RWPE2 (cell line): ENCODE measurements at places on chromosomes 16 and 17.

DNA sequence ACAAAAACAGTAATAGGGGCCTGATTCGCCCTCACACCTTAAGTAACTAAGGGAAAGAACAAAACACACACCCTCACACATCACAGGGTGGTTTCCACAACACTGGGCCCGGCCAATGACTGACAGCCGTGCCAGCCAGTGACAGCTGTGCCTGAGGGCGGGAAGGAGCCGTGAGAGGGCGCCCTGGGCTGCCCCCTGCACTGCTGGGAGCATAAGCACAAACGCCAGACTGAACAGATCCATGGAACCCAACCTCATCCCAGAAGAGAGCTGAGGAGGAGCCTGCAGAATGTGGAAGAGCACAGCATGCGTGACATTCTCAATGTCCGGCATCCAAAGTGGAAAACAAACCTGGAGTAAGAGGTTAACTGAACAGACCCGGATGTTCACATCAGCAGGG lies 16.0 kb downstream of the CSNK1D start:
- no peaks in the 10 kb centered on the region for H3K4me1 ChIP-seq
- no peak for DNase-seq
- H3K4me3 ChIP-seq = no peak overlapping the region
- no peak overlapping the region for H3K27ac ChIP-seq

- H3K4me1 ChIP-seq = no peaks in the 10 kb centered on the region
- DNase-seq = no peak
Measured at GRCh38 chr17:76953946-76954345, 85.7 kb downstream of the MGAT5B start.

DNA sequence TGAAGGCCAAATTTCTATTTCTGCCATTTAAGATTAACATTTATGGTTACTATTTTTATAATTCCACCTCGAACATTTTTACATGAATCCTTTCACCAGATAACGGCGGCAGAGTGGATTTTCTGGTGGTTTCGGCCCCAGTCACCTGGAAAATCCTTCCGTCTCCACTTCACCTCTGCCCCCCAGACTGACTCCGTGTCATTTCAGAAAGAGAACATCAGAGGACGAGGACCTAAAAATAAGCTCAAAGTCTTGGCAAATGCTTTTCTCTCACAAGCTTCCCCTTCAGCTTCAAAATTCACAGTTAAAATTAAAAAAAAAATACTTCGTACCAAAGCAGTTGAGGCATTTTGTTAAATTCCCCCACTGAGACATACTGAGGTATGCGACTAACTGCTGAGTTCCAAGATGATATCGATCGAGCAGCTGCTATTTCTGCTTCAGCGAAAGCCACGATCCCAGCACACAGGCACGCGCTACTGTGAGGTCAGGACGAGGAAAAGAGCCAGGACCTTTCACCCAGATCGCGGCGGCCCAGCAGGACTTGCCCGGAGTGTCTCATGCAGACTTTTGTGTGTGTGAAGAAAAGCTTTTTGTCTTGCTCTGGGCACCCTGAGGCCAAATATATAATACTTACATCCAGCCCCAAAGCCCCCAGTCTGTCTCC lies 36.8 kb downstream of the ASPA start:
- no peaks in the 10 kb centered on the region for H3K27me3 ChIP-seq
- H3K4me1 ChIP-seq = no peaks in the 10 kb centered on the region

DNA sequence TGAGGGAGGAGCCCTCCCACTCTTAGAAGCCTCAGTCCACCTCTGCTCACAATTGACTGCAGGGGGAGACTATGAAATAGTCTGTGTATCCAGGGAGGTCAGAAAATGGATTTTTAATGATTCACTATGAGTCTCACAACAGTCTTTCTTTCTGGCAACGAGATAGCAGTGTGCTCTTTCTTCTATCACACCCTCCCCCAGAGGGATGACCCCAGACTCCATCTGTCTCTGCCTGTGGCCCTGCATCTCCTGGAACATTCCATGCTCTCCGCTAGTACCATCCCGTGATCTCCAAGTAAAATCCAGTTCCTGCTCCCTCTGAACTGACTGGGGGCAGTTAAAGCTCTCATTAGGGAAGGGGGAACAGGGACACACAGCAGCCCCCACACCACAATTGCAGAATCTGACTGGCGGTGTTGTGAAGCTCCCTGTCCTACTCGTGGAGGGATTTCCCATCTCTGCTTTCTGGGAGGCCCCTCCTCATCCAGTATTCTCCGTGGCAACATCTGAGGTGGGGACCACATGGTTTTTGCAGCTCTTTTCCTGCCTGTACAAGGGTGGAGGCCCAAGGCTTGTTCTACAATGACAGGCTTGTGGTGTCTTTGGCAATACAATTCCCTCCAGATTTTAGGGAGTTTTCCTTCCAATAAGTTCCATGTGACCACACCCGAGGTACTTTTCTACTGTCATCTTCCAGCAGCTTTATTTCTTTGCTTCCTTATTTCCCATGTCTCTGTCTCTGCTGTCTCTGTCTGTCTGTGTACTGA lies 19.4 kb downstream of the NATD1 start:
- no peak overlapping the region for H3K4me3 ChIP-seq
- no peaks in the 10 kb centered on the region for H3K4me1 ChIP-seq
- H3K27me3 ChIP-seq = no peaks in the 10 kb centered on the region
- H3K36me3 ChIP-seq = no peaks in the 10 kb centered on the region
- H3K27ac ChIP-seq = no peak overlapping the region

DNA sequence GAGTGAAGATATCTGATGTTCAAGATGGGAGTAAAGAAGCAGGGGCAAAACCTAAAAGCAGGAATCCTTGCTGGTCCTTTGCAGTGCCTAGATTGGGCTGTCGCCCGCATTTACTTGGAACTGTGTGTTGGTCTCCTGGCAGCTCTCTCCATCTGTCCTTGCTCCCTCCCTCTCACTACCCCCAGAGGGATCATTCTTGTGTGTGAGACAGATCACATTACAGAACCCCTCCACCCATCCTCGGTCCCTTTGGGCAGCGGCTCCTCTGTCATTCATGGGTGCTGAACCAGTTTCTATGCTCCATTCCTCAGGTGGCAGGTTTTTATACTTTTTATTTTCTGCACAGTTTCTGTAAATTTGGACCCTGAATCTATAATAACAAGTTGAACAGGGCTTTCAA lies 99.4 kb upstream of the MYOCD start:
- H3K27me3 ChIP-seq = no peaks in the 10 kb centered on the region
- H3K36me3 ChIP-seq = no peaks in the 10 kb centered on the region
- no peaks in the 10 kb centered on the region for H3K4me1 ChIP-seq

DNA sequence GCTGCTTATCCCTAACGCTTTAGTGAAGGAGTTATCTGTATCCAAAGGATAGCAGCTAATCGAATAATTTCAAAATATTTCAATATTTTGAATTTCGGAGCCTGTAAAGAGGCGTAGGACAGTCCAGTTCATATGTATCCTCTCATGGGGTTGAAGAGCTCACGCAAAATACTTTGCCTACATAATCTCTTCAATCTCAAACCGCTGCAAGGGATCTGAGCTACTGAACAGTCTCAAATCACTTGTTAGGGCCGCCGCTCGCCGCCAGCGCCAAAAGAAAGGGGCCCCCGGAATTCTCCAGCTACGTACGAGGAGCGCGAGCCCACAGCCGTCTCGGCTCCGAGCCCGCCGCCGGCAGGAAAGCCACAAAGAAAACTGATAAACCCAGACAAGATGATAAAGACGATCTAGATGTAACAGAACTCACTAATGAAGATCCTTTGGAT lies 601 bp upstream of the RFWD3 start:
- H3K27me3 ChIP-seq = no peaks in the 10 kb centered on the region
- H3K27ac ChIP-seq = peak overlapping the region; percentile 51
- peaks cover 38% of the 10 kb centered on the region for H3K36me3 ChIP-seq
- peaks cover 5% of the 10 kb centered on the region for H3K4me1 ChIP-seq
- DNase-seq = no peak

- DNase-seq = no peak
- H3K4me3 ChIP-seq = peak overlapping the region; percentile 38
- peaks cover 65% of the 10 kb centered on the region for H3K36me3 ChIP-seq
- peak overlapping the region; percentile 94 for H3K27ac ChIP-seq
Measured at GRCh38 chr17:17822189-17822588, 14.6 kb downstream of the SREBF1 start.

GRCh38 chr17:45949755-45950320 lies 49.2 kb upstream of the STH start:
- no peak overlapping the region for H3K27ac ChIP-seq
- no peaks in the 10 kb centered on the region for H3K4me1 ChIP-seq
- no peaks in the 10 kb centered on the region for H3K36me3 ChIP-seq
- H3K4me3 ChIP-seq = no peak overlapping the region
- H3K27me3 ChIP-seq = peaks cover 29% of the 10 kb centered on the region

GRCh38 chr17:31490671-31491375 lies 99.3 kb downstream of the RAB11FIP4 start:
- H3K4me3 ChIP-seq = no peak overlapping the region
- H3K27ac ChIP-seq = no peak overlapping the region
- no peaks in the 10 kb centered on the region for H3K27me3 ChIP-seq
- DNase-seq = no peak
- no peaks in the 10 kb centered on the region for H3K36me3 ChIP-seq

GRCh38 chr17:30443721-30444120 lies 33.5 kb upstream of the GOSR1 start:
- no peak overlapping the region for H3K27ac ChIP-seq
- H3K4me1 ChIP-seq = no peaks in the 10 kb centered on the region
- peaks cover 11% of the 10 kb centered on the region for H3K36me3 ChIP-seq

- H3K36me3 ChIP-seq = peaks cover 4% of the 10 kb centered on the region; the same call in 1 of the 2 replicates
- H3K27ac ChIP-seq = peak overlapping the region; percentile 89
- peaks cover 62% of the 10 kb centered on the region for H3K4me1 ChIP-seq
- no peaks in the 10 kb centered on the region for H3K27me3 ChIP-seq
- no peak overlapping the region for H3K4me3 ChIP-seq
- peak; percentile 84 for DNase-seq
Measured at GRCh38 chr17:57902800-57903759, 52.1 kb downstream of the CUEDC1 start.

- no peaks in the 10 kb centered on the region for H3K27me3 ChIP-seq
- H3K36me3 ChIP-seq = peaks cover 4% of the 10 kb centered on the region; the same call in 1 of the 2 replicates
- peaks cover 32% of the 10 kb centered on the region for H3K4me1 ChIP-seq
- no peak overlapping the region for H3K27ac ChIP-seq
- no peak overlapping the region for H3K4me3 ChIP-seq
Measured at GRCh38 chr16:19123535-19124178, 9.9 kb downstream of the ITPRIPL2 start.

- peak overlapping the region; percentile 15 for H3K27ac ChIP-seq
- H3K4me3 ChIP-seq = no peak overlapping the region
- H3K36me3 ChIP-seq = peaks cover 5% of the 10 kb centered on the region; the same call in 1 of the 2 replicates
- H3K4me1 ChIP-seq = peaks cover 11% of the 10 kb centered on the region
- no peaks in the 10 kb centered on the region for H3K27me3 ChIP-seq
Measured at GRCh38 chr17:81339191-81339533, 44.1 kb upstream of the SLC38A10 start.

- no peaks in the 10 kb centered on the region for H3K27me3 ChIP-seq
- H3K36me3 ChIP-seq = peaks cover 44% of the 10 kb centered on the region
- H3K27ac ChIP-seq = peak overlapping the region; percentile 80
- peak; percentile 71 for DNase-seq
- no peak overlapping the region for H3K4me3 ChIP-seq
Measured at GRCh38 chr17:35022536-35023063, 40.9 kb downstream of the RFFL start.

DNA sequence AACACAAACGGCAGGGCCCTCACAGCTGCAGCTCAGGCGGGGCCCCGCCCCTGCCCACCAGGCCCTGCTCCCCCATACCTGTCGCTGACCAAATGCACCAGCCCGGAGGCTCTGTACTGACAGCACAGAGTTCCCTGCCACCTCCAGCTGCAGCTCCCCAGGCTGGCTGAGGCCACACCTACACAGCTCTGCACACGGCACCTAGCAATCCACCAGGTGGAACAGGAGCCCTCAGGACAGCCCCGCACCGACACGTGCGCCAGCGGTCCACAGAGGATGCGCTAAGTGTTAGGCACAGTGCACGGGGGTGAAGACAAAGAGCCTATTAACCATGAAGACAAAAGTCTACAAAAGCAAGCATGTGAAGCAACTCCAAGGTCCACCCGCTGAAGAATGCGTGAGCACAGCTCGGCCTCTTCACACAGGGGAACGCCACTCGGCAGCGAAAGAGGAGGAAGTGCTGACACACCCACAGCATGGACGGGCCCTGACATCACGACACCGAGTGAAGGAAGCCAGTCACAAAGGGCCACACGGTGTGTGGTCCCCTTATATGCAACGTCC lies 5.4 kb downstream of the ZCCHC14 start:
- H3K36me3 ChIP-seq = peaks cover 5% of the 10 kb centered on the region; the same call in 1 of the 2 replicates
- DNase-seq = peak; percentile 83
- H3K27ac ChIP-seq = no peak overlapping the region
- peaks cover 37% of the 10 kb centered on the region for H3K4me1 ChIP-seq
- peak overlapping the region; percentile 15 for H3K4me3 ChIP-seq
- no peaks in the 10 kb centered on the region for H3K27me3 ChIP-seq

DNA sequence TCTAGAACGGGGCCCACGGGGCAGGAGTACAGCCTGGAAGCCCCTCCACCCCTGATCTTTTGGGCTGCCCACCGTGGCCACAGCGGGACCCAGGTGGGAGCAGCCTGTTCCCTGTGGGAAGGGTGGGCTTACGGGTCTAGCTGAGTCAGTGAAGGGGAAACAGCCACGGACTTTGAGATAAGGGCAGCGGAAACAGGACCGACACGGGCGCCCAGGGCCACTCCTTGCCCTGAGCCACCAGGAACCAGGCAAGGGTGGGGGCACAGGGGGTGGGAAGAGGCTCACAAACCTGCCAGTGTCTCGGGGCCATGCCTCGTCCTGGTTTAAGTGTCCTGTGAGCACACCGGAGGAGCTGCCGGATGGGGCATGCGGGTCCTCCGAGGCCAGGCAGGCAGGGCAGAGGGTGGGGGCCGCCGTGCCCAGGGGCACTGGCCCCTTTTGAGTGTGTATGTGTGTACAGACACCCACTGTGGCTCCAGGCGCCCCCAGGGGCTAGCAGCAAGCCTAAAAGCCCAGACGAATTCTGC lies 47.6 kb upstream of the PVALEF start:
- no peak overlapping the region for H3K4me3 ChIP-seq
- no peak overlapping the region for H3K27ac ChIP-seq
- DNase-seq = no peak
- H3K4me1 ChIP-seq = no peaks in the 10 kb centered on the region
- H3K36me3 ChIP-seq = no peaks in the 10 kb centered on the region

- no peak overlapping the region for H3K27ac ChIP-seq
- DNase-seq = no peak
- H3K4me3 ChIP-seq = no peak overlapping the region
- peaks cover 24% of the 10 kb centered on the region for H3K36me3 ChIP-seq
- H3K27me3 ChIP-seq = no peaks in the 10 kb centered on the region
- peaks cover under 1% of the 10 kb centered on the region for H3K4me1 ChIP-seq
Measured at GRCh38 chr17:28657756-28658155, 4.0 kb downstream of the SDF2 start.

DNA sequence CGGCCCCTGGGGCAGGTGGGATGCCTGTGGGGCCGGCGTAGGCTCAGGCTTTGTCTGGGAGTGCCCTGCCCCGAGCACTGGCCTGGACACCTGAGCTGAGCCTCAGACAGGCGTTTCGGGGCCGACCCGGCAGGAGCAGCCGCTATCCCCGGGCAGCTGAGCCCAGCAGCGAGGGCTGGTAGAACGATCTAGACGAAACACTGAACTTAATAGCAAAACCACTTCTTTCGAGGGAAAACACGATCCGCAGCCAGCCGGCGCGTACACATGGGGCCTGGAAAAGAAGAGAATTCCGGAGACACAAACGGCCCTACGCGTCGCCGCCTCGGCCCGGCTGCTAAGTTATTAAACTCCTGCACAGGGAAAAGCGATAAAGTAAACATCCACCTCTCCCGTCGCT lies 22.0 kb upstream of the SSTR5 start:
- no peaks in the 10 kb centered on the region for H3K36me3 ChIP-seq
- DNase-seq = no peak
- H3K4me3 ChIP-seq = no peak overlapping the region
